ENCODE measurements at places on chromosomes 7 and 10.

- DNase-seq: no peak
Measured at GRCh38 chr10:82212753-82213152, 337.8 kb downstream of the NRG3 start.

GRCh38 chr7:30989824-30990672, 26.3 kb downstream of the GHRHR start:
- no peak for DNase-seq

- DNase-seq: no peak
Measured at GRCh38 chr10:118585794-118586193, 9.7 kb downstream of the PRLHR start.

DNA sequence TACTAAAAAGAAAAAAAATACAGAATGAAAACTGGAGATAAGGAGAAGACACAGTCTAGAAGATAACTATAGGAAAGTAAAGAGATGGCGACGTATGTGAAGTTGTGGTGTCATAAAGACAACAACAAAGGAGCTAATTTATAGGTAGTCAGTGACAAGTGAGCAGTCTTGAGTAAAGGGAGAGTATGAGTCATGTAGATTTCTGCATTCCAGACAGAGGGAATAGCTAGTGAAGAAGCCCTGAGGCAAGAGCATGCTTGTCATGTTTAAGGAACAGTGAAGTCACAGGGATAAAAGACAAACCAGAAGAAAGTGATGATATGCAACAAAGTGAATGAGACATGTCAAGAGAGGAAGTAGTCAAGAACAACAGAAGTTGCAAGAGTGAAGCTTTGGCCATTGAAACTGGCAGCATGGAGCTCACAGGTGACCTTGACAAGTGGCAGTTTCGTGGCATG, 2.3 kb upstream of the MIOS start:
- peak; percentile 75 for DNase-seq

- DNase-seq: no peak
Measured at GRCh38 chr10:60138842-60139241, 232.5 kb upstream of the CCDC6 start.

DNA sequence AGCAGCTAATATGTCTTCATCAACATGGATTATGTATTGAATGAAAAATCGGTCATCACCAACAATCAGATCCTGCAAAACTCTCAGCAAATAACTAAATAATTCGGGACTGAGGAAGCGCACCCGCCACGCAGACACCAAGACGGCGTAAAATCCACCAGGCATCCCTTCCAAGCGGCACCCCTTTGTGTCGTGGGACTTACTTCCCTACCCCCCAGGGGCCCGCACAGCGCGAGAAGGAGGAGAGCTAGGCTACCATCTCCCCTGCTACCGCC, 721 bp downstream of the ARL3 start:
- no peak for DNase-seq

Data from BJ (cell line).